ENCODE measurements at places on chromosomes 6 and 20.

GRCh38 chr6:142819603-142820337, 125.2 kb downstream of the HIVEP2 start:
- DNase-seq: peak; percentile 27

DNA sequence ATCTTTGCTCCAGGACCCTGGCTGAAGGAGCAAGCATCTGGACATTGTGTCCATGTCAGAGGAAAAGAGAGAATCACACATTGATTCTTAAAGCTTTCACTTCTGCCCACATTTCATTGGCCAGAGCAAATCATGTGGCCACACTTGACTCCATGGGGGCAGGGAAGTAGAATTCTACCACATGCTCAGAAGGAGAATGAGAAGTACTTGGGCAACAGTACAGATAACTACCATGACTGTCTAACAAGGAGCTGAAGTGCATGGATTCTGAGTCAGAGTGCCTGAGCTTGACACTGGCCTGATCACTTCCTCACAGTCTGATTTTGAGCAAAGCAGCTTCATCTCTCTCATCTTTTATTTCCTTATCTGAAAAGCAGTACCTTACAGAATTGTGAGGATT, 38.6 kb downstream of the GHRH start:
- DNase-seq: peak; percentile 83

DNA sequence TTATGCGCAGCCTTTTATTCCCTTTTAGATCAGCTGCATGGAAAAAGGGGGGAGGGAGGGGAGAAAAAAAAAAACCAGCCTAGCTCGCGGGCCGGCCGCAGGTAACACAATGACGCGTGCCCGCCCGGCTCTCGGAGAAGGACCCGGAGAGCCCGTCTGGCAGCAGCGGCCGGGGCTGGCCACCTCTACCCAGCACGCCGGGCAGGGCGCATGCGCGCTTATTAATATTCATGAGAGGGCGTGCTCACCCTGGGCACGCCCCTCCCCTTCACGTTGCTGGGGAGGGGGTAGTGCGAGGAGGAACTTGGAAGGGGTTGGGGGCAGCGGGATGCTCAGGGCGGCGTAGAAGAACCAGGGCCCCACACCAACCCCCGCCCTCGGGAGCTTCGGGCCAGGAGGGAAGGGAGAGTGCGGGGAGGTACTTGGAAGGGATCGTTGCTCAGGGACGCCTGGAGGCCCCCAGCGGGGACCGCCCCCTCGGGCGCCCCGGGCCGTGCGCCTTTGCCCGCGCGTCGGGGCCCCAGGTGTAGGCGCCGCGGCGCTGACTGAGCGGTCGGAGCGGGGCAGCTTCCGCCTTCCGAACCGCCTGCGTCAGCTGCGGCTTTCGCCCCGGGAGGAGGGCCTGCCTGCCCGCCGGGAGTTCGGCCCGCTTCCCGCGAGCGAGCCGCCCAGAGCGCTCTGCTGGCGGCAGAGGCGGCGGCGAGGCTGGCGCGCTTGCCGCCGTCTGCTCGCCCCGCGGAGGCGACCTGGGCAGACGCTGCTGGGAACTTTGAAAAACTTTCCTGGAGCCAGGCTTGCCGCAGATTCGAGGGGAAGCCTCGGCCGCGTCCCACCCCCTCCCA, at the start of gene JAG1:
JAG1 (minus strand) TSS at position 158 of the 842 bp plus-strand sequence. CDS start 469 bp downstream, outside the sequence.
- peak; percentile 82 for DNase-seq

- peak; percentile 42 for DNase-seq
Observed at GRCh38 chr6:20402092-20402341, 338 bp downstream of the E2F3 start.

DNA sequence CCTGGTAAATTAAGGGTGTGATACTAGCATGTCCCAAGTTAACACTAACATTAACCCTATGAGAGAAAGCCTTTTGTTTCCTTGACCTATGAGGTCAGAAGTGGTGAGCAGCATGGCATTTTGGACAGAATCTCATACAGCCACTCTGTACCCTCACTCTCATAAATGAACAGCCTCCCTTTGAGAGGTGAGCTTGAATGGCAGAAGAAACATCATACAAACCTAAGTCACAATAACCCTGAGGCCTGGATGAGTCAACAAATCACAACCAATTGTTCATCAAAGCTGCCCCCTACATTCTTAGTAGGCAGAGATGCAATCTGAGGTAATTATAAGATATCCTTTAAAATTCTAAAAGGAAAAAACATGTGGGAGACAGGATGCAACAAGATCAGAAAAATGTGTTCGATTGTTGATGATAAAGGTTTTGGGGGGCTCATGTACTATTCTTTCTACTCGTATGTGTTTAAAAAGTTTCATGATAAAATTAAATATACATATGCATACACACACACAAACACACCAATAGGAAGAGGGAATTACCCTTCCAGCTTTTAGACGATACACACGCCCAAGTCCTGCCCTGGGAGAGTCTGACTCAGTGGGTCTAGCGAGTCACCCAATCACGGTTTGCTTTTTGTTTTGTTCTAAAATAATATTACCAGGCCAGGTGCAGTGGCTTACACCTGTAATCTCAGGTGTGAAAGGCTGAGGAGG, 117.3 kb downstream of the ARHGAP18 start:
- DNase-seq: no peak

DNA sequence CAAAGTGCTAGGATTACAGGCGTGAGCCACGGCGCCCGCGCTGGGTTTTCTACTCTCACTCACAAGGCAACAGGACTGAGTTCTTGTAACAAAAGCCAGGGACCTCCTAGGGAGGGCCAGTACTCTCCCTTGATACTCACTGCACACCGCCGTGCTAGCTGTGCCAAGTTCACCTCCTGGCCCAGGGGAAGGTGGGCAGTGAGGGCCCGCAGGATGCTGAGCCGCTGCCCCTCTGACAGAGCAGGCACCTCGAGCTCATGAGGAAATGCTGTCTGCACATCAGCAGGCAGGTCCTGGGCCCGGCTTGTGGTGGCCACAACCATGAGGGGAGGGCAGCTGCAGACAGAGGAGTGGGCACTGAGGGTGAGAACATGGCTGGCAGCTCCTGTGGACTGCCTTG, 6.7 kb downstream of the GNMT start:
- no peak for DNase-seq

DNA sequence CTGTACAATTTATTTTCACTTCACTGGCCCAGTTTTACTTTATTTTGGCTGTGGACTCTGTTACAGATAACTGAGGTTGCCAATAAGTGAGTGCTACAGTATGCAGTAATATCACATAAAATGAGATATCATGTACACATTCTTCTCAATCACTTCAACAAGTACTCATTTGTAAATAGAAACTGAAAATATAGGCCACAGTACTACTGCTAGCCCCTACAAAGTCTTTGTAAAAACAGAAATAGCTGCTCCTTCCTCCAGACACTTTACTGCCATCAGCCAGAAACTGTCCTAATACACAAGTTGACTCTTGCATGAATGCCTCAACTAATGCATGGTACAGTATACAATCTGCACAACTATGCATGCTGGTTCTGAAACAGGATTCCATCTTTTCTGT, 9.2 kb downstream of the DTNBP1 start:
- no peak for DNase-seq

DNA sequence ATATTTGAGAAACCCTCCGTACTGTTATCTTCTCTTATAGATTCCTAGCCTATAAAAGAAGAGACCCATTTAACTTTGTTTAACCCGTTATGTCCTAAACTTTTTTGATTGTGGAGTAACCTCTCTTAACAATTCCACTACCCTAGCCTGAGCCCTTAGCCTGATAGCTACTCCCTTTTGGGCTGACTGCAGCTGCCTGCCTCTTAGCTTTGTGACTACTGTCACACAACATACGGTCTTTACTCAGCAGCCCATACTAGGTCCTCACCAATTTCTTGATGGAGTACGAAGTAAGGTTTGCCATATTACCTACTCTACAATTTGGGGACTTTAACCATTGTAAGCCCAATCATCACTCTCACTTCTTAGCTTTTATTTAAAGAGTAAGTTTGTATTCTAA, 72.7 kb downstream of the QRSL1 start:
- no peak for DNase-seq

DNA sequence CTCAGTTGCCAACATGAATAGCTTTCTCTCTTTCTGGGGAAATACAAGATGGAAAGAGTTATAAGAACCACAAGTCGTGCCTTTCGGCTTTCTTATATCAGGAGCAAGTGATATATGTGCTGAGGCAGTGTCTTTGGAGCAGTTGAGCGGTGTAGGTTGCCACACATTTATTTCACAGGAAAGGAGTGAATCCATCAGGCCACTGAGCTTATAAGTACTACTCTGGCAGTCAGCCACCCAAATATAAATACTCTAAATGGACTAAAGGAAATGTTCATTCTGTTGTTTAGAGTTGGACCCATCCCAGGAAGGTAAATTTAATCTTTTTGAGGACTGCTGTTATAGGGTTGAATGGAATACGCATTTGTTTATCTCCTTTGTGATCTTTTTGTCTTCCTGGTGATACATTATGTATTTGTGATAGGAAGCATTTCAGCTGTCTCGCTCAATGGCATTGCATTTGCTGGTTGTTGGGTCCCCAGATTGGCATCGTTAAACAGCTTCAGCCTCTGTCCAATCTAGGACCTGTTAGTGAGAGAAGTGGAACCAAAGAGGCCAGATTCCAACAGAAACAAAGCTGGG, 139.7 kb downstream of the SOBP start:
- DNase-seq: no peak

DNA sequence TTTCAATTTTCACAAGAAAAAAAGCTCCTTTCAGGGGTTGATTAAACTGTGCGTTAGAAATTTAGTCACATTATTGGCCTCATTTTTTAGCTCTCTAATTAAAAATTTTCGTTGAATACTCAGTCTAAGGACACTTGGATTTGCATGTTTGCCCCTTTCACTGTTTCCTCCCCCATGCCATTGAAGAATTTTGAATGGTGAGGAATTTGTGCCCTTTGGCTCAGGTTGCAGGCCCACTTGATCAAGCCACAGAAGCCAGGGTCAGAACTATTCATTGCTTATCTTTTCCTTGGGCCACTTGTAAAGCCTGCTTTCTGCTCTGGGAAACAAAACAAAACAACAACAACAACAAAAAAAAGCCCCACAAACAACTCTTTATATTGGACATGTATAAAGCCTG, 12.2 kb downstream of the LIN28B start:
- DNase-seq: no peak

- DNase-seq: peak; percentile 16
Observed at GRCh38 chr20:57388953-57389694, 2.1 kb upstream of the RBM38 start.

- no peak for DNase-seq
Observed at GRCh38 chr6:158459726-158460125, 100.2 kb upstream of the TMEM181 start.

DNA sequence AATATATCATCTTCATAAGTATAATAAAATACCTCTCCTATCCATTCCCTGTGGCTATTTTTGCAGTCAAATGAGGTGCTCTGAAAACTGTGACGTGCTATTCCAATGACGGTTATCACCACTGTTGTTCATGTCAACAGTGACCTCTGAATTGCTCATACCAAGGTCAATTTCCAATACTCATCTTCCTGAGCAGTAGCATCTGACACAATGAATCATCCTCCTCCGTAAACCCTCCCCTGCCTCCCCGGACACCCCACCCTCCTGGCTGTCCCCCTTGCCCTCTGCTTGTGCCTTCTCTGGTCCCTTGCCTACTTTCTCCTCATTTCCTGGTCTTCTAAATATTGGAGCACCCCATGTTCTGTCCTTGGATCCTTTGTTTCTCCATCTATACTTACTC, 77.7 kb upstream of the SLC22A23 start:
- DNase-seq: no peak

DNA sequence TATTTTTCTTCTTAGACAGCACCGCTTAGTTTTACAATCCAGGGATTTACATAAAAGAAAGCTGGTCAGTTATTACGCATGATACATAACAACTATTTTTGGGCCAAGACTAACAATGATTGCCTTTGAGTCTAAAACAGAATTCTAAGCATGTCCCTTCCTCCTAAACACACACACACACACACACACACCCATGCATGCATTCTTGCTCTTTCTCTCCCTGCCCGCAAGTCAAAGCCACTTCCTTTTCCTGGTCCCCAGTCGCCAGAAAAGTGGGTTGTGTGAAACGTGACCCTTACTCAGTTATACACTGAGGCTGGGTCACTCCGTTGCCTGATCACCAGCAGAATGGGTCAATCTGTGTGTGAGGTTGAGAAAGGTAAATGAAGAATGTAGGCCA, 31.4 kb downstream of the FYN start:
- peak; percentile 80 for DNase-seq

DNA sequence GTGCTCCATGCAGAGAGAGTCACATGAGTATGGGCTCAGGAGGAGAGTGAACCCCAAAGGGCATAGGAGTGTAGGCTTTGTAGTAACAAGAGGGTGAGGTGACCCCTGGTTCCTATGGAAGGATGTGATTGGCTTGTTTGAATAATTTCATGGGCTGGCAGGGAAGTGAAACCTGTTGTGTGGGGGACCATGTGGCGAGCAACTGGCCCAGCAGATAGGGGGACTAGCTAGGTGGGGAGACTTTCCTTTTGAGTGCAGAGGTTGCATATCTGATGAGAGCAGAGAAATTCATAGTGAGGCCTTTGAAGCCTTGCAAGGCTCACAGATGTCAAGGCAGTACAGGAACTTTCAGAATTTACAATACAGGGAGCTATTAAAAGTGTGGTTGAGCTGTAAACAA, 247.9 kb upstream of the SLC35B3 start:
- no peak for DNase-seq

DNA sequence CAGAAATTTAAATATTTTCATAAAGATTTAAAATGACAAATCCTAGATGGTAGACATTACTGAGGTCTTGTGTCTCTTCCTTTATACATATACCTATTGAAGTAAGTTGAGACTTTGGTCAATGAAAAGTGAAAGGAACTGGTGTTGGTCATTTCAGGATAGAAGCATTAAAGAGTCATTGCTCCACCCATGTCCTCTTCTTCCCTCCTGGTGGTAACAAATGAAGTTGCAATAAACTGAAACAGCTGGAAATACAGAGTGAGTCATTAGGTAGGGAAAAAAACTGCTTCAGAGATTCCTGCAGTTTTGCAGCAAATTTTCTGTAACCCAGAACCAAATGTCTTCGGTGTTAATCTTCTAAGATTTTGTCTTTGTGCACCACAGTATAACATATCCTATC, 448.0 kb downstream of the EYS start:
- peak; percentile 2 for DNase-seq

DNA sequence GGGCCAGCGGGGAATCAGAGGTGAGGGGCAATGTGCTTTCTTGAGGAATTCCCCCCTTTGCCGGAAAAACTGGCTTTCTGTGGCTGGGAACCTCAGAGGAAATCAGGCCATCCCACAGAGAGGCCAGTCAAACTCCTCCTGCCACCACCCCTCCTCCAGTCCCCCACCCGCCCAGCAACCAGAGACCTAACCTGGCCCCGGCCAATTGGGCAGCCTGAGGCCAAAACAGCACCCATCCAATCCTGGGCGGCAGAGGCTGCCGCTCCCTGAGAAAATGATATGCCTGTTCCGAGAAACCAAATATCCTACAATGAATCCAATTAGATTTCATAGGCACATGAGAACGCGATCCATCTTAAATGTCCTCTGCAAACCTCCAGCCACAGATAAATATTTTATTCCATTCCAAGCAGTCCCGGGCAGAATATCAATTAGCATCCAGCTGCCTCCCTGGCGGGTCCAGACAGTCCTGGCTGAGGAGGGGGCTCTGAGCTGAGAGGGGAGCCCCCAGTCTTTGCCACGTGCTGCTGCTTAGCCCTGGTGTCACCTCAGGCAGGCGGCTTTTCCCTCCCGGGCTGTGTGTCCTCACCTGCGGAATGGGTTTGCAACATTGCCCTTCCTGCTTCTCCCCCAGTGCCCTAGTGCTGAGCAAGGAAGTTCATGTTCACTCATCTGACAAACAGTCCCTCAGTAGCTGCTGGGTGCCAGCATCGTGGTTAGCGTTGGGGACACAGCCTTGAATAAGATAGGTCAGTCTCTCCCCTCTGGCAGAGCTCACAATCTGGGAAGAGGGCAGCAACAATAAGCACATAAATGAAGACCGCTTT, 95.0 kb downstream of the DLGAP4 start:
- DNase-seq: no peak

GRCh38 chr20:13494019-13494418, 144.7 kb downstream of the TASP1 start:
- no peak for DNase-seq
